ENCODE measurements at places on chromosomes 4 and X. TPM values are rescaled to one million over a fixed set of nuclear protein-coding genes. Genes with fewer than 3 reads are reported as not detected.

- no peak for DNase-seq
These were observed 12.3 kb upstream of the SPARCL1 start for GRCh38 chr4:87541521-87541920.

DNA sequence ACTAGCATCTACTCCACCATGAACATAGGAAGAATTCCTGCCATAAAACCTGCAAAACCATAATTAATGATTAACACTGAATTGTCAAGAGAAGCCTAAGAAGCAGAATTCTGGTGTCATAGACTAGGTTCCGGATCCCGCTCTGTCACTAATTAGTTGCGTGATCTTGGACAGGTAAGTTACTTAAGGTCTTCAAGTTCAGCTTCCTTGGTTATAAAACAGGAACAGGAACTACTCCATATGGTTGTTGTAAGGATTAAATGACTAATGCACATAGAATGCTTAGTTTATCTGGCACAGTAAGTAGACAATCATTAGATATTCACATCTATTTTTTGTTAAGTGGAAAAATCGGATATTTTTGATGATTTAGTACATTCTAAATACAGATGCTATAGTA lies 14.3 kb downstream of the G3BP2 start:
- DNase-seq: no peak

DNA sequence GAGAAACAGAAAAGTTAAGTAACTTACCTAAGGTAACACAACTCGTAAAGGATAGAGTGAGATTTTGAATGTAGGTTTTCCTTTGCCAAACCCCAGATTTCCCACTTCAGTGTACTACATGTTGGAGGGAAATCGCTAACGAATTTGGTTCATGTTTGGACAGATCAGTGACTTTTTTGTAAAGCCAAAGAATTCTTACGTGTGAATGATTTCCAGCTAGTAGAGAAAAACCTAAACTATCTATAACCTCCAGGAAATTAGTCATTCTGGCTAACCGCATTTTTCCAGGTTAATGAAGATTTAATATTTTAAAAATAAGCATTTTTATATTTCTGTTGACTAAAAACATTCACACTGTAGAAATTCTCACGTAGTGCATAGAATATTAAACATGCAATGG lies 7.2 kb downstream of the TENM3 start:
- DNase-seq: no peak

DNA sequence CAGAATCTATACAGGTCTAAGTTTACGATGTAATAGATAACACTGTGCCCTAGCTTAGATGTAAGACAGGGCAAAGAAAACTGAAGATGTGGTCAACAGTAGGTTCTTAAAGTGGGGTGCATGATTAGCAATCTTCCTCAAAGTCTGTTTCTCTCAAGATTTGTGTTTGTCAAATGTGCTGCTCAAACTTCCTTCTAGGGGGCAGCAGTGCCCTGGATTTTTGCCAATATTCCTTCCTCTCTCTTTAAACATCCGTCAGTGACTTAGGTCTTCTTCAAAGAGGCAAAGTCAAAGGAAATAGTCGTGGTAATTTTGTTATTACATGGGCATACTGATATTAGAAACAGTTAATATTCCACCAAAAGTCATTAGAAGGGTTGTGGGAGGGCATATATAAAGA lies 4.2 kb upstream of the PDHA2 start:
- DNase-seq: no peak

Gene EDA2R
- total RNA-seq: 5.8 TPM

Gene CT55
- not detected for total RNA-seq

Gene DMD
- total RNA-seq: 3.1 TPM

Gene CENPI
- 35.1 TPM for total RNA-seq

Gene WNK3
- total RNA-seq: 5.2 TPM

Gene NPY2R
- total RNA-seq: 0.62 TPM

Data from G401 (cell line).